ENCODE measurements at places on chromosomes 5 and 9.
A peak's percentile ranks its signal among the peaks of the same experiment; 100 is the strongest.

DNA sequence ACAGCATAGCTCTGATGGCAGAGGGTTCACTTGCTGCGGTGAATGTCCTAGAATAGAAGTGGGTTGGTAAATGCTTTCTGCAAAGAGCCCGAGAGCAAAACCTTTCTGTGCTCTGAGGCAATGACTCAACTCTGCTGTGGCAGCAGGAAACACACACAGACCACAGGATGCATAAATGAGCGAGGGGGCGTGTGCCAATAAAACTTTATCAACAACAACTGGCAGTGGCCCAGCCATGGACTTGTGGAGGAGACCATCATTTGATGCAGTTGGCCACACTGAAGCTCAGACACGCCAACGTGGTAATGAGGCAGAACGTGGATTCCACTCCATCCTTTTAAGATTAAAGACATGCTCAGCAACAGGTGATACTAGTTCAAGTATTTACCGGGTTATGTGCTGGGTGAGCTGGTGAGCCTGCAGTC lies 6.8 kb downstream of the MRPL36 start:
- DNase-seq: peak; percentile 43

- DNase-seq: no peak
These were observed 80.5 kb downstream of the STK10 start for GRCh38 chr5:172107571-172107970.

DNA sequence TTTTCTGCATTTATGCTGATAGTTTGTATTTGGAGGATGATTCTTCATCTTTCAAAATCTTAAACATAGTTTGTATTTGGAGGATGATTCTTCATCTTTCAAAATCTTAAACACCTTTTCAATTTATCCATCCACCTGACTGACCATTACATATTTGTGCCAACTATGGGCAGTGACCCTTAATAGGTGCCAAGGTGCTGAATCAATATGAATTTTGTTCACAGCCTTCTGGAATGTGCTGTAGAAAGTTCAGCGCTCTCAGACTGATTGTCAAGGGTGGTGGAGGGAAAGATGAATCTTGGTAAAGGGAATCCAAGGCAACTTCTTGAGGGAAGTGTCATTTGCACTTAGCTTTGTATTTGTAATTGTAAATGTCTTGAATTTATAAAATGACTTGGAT lies 18.1 kb downstream of the ZNF618 start:
- no peak for DNase-seq

GRCh38 chr5:179509239-179509638 lies 41.1 kb upstream of the RUFY1 start:
- DNase-seq: no peak

DNA sequence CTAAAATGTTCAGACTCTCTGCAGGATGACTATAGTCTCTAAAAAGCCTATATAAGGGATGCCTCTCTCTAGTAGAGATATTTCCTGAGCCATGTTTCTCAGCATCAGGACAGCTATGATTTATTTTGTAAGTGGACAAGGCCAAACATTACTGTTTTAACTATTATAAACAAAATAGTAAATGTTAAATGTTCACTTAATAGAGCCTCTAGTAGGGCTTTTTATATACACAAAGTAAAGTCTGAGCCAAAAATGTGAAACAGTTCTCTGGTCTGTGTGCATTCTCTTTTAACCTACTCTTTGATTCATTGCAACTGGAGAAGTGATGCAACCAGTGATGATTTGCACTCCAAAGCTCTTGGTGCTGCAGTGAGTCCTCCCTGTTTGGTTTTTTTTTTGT lies 220.5 kb downstream of the GDNF start:
- DNase-seq: no peak

GRCh38 chr5:92795633-92796032 lies 785.4 kb downstream of the NR2F1-AS1 start:
- no peak for DNase-seq

DNA sequence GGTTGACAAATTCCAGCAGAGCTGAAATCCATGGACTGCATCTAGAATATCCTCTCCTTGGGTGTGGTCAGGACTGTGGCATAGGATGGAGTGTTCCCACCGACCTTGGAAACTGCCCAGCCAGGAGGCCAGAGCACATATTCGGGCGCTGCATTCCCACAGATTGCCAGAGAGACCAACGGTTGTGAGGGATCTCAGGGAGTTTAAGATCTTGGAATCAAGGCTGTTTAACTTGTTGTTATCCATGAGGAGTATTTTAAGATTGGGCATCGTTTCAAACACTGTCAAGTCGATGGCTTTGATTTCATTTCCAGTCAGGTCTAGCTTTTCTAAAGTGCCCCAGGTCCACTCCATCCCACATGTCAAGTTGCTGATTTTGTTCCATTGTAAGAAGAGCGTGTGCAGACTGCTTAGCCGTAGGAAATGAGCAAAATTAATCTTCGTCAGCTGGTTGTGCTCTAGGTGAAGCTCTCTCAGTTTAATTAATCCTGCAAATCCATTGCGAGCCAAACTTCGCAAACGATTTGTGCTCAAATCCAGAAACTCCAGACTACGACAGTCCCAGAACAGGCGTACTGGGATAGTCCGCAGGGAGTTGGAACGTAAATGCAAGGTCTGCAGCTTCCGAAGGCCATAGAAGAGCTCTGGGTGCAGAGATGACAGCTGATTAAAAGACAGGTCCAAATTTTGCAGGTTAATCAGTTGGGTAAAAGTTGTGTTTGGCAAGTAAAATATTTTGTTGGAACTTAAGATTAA lies 1.5 kb downstream of the LRRTM2 start:
- DNase-seq: no peak

DNA sequence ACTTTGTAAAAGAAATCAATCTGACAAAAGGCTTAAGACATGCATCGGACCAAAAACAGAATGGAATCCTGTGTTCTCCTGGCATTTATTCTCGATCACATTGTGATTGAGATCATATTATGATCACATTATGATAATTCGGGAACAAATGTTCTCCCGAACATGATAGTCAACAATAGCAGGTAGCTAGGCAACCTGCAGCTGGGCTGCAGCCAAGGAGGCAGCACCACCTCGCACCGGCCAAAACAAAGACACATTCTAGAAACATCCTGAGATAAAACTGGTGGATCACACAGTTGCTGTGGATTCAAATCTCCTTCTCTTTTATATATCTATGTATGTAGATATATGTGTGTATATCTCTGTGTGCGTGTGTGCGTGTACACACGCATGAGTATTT lies 480.6 kb upstream of the CYLC2 start:
- DNase-seq: no peak

DNA sequence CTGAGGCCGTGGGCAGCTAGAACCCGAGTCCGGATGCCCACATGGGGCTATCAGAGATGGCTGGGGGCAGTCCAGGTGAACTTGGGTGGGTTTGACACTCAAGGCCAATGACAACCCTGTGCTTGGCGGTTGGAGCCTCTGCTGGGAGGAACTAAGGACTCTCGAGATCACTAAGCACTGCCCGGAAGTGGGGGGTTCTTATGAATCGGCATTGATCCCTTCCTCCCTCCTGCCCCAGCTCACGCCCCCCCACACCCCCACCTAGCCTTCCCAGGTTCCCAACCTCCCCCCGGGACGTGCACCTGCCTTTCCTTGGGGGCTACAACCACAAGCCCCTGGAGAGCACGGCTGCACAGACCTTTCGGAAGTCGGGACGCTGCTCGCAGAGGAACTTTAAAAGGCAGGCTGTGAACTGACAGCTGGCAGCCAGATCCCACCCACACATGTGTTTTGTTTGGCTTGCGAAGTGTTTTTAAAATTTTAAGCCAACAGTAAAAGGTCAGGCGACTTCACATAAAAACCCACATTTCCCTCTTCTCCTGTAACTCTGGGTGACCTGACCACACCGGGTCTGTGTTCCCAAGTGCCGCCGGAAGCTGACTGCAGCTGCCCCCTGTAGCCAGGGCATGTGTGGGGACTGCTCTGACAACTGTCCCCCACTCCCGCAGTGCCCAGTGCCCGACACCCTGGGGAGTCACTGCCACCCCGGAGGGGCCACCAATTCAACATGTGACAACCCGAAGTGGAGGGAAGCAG lies 5.1 kb upstream of the RALGDS start:
- DNase-seq: no peak

- DNase-seq: no peak
These were observed 3.8 kb downstream of the OLFML2A start for GRCh38 chr9:124780757-124781151.

DNA sequence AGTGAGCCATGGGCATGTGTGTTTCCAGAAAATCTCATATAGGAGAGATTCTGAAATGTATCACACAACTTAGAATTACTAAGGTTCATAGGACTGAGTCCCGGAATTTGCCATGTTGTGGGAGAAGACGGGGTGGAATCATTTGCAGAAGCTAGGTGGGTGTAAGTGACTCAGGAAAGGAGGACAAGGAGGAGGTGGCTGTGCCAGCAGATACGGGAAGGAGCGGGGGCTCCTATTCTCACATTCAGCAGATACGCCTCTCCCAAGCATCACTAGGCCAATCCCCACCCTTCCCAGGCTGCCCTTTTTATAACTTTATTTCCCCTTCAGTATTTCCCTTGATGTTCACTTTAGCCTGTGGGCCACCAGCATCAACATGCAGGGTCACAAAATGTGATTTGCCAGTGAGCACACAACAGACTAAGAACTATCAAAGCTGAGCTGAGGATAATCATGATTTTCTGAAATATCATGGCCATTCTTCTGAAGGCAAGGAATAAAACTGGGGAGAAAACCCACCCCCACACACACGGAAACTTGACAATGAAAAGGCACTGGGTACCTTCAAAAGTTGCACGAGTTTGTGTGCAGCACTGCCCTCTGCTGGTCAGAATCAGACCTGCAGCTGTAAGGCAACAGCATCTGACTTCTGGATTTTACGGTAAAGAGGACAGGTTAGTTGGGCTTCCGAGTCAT lies 133.2 kb downstream of the MTX3 start:
- peak; percentile 61 for DNase-seq

GRCh38 chr5:169080448-169080911 lies 220.5 kb downstream of the SLIT3 start:
- DNase-seq: no peak

DNA sequence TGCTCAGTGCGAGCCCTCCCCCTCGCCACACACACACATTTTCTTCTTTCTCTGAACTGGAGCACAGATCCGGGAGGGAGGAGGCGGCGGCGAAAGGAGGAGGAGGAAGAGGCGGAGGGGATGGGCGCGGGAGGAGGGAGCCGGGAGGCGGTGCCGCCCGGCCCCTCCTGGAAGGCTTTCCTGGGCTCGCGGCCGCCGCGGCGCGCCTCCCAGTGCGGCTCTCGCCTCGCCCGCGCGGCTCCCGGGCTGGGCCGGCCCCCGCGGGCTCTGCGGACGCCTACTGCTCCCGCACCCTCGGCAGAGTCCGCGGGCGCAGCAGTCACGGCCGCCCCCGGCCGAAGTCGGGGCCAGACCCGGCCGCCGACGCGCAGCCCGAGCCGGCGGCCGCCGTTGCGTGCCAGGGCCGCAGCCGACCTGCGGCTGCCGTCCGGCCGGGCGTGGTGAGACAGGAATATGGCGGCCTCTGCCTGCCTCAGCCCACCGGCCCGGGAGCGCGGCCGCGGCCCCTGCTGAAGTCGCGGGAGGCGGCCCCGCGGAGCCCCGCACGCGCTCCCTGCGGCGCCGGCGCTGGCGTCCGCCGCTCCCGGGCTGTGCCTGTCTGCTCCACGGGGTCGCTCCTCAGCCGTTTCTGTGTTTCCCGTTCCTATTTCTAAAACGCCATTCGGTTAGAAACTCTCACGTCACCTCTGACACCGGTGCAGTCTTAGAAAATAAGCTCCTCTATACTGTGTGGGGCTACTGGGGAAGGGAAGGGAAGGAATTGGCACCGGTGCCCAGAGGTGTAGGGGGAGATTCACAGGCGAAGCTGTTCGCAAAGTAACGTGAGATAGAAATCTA lies 500 bp upstream of the GNAQ start:
- DNase-seq: no peak

DNA sequence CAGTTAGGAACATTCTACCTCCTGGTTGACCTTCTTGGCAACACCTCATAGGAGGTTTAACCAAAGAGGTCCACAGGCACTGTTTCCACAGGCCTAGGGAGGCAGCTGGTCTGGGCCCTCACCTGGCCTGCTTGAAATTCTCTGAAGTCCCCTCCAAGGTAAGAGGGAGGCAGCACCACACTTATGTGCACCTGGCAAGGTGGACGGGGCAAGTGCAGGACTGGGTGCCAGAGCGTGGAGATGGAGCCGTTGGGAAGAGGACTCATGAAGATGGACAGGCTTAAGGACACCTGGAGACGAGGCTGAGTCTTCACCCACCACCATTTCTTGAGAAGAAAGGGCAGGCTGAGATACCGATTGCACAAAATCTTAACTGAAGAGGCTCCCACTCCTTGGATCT lies 6.6 kb upstream of the BARHL1 start:
- no peak for DNase-seq

- DNase-seq: no peak
These were observed 94.6 kb upstream of the SLC30A5 start for GRCh38 chr5:68999181-68999580.

- no peak for DNase-seq
These were observed 2.8 kb upstream of the PFN3 start for GRCh38 chr5:177403102-177403791.
